ENCODE measurements at places on chromosomes 7 and 10.

DNA sequence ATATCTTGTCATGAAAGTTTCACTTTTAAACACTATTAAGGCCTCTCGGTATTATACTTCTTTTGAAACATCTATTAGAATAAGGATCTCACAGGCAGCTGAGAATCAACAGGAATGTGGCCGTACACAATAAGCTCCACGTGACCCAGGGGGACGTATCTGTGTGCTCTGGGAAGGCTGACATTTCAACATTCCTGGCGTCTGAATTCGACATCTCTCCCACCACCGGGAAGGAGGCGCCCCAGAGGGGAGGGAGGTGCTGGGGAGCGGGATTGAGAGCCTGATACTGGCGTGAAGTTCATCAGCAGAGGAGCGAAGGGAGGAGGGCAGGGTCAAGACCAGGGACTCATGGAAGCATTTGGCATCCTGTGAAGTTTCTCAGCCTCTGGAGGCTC, 401.3 kb downstream of the DNAJB6 start:
- DNase-seq, result no peak

GRCh38 chr7:69619635-69620034, 21.4 kb downstream of the AUTS2 start:
- DNase-seq, result no peak

GRCh38 chr7:101717628-101718357, 88.7 kb upstream of the MYL10 start:
- peak; percentile 30 for DNase-seq

DNA sequence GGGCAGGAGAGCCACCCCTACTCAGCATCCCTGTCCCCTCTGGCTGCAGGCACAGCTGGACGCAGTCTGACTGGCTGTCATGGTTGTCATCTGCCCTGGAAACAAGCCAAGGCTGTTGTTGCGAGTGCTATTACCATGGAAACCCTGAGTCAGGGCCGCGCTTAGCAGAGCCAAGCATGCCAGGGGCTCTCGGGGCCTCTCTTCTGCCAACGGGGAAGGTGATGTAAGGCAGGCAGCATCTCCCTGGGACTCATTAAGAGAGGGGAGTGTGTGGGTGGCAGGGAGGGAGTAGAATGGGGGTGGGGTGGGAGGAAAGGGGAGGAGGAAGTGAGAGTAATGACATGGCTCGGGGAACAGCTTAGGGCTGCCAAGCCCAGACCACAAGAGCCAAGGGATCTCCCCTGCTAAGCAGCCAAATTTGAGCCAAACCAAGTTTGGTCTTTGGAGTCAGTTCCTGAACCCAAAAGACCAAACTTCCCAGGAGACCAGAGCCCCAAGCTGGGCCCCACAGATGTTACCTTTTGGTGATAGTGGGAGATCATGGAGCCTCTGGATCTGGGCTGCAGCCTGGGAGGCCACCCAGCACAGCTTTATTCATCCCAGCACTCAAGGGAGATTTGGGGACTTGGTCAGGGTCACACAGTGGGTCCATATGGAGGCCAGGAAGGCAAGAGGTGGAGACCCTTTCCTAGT, 67.6 kb downstream of the TMEM130 start:
- peak; percentile 65 for DNase-seq

DNA sequence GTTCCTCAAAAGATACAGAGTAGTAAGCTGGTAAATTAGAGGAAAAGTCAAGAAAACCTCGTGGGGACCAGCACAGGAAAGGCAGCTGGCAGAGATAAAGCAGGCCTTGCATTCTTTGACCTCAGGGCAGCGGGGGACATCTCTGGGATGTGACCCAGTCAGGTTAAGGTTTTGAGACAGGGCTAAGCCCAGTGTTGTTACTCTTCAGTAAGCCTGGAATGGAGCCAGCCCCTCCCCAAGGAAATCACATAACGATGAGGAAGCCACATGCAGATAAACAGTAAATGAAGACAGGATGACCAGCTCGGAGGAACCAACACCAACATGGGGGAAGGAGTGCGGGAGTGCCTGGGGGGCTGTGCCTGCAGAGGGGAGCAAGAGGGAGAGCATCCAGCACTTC, 99.6 kb downstream of the JAZF1 start:
- DNase-seq, result no peak

DNA sequence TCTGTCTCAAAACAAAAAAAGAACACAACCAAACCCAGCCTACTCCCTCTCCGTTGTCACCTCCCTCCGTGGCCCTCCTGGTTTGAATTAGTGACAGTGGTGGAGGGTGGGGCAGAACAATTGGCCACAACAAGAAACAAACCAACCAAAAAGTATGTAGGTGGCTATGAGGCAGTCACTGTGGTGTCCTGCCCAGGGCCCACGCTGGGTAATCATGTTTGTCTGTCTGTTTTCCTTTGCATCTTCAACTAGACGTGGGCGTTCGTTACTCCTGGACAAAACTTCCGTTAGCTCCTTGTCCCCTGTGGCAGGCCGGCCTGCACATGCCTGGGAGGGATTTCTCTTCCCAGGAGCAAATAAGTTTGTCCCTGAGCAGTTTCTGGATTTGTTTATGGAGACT, 78.4 kb downstream of the XRCC2 start:
- no peak for DNase-seq

- DNase-seq, result no peak
Observed at GRCh38 chr10:103197174-103197573, 4.1 kb upstream of the NT5C2 start.

- DNase-seq, result no peak
Observed at GRCh38 chr7:129804890-129805719, 147.7 kb downstream of the UBE2H start.

- no peak for DNase-seq
Observed at GRCh38 chr7:50418526-50419290, 31.4 kb downstream of the FIGNL1 start.

- no peak for DNase-seq
Observed at GRCh38 chr7:119028736-119029135, 804.2 kb downstream of the ANKRD7 start.

GRCh38 chr10:11170574-11170973, 152.9 kb downstream of the CELF2 start:
- DNase-seq, result no peak

GRCh38 chr10:68787813-68788212, 39.5 kb upstream of the STOX1 start:
- DNase-seq, result no peak

- DNase-seq, result no peak
Observed at GRCh38 chr7:66558201-66558641, 70.5 kb upstream of the KCTD7 start.

DNA sequence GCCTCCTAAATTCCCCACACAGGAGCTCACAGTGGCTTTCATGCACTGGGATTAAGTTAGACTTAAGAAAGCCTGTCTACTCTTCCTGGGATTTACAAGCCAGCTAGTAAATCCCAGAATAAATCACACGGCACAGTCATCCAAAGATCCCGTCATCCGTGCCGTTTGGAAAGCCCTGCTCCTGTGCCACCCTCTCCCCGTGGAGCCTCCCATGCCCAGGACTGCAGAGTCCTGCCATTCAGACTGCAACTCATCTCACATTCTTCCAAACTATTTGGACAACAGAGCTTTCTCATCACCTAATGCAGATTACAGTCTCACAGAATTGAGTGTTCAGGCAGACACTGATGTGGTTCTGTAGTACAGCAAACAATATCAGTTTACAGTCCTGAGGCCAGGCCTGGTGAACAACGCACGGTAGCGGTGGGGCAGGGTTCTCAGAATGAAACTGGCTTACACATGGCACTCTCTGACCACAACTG, 166.5 kb downstream of the EGFR start:
- DNase-seq, result no peak

GRCh38 chr10:124522131-124522932, 60.7 kb downstream of the LHPP start:
- DNase-seq, result no peak

- DNase-seq, result no peak
Observed at GRCh38 chr7:140489026-140489359, 9.7 kb upstream of the MKRN1 start.

DNA sequence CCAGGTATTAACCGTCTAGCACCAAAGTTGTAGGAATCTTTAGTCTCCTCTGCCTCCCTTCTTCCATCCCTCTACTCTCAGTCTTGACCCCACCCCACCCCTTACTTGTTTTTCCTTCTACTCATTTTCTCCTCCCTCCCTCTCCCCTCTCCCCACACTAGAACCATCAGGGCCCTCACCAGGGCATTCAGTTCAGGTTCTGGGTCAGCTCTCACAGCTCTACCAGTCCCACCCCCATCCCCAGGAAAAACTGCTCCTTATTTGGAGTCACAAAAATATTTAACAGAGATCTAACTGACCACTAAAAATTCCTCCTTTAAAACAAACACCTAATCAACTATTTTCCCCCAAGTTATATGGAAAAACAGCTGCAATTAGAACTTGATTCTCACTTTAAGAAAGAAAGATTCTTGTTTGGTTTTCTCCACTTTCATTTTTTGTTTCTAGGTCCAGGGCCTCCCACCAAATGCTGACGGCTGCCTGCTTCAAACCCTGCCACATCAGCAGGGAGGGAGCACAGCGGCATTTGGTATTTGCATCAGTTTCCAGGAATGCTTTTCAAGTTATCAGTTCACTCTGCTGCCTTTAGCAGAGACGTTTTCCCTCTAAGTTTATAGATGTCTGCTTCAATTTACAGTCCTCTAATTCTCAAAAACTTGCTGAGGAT, 2.8 kb upstream of the COL1A2 start:
- DNase-seq, result no peak

- DNase-seq, result no peak
Observed at GRCh38 chr7:58086461-58086860, 636.5 kb downstream of the ZNF716 start.

- DNase-seq, result no peak
Observed at GRCh38 chr10:73850863-73851461, 23.4 kb downstream of the CAMK2G start.

DNA sequence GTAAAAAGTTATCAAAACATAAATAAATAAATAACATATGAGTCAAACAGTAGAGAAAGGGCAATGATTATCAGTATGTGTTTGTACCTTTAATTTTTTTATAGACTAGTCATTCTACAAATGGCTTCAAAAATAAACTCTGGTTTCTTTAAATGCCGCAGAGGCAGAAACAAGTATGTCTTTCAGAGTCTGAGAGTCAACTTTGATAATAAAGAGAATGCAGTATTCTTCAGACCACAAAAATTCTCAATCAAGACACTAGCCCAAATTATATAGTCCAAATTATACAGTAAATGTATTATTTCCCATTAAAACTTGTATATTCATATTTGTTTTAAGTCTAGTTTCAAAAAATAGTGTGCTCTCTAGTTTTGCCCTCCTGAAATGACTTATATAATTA, 1142.3 kb downstream of the NXPH1 start:
- no peak for DNase-seq

- DNase-seq, result peak; percentile 18
Observed at GRCh38 chr7:81005254-81005653, 86.4 kb upstream of the SEMA3C start.

- DNase-seq, result peak; percentile 81
Observed at GRCh38 chr7:25619963-25620799, 391.9 kb upstream of the NPVF start.

DNA sequence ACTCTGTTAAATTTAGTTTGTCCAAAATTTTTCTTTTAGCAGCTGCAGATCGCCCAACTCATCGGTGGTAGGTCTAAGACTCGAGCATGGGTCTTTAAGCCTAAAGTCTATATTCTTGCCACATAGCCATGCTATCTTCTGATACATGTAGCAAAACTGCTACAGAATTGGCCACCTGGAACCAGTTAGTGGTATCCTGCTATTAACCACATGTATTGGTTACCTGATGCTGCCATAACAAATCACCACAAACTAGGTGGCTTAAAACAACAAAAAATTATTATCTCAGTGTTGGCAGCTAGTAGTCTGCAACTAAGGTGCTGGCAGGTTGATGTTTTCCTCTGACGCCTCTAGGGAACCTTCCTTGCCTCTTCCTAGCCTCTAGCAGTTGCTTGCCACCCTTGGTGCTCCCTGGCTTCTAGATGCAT, 96.7 kb upstream of the PIK3CG start:
- no peak for DNase-seq

- DNase-seq, result no peak
Observed at GRCh38 chr10:87093632-87094372, 841 bp downstream of the GLUD1 start.

DNA sequence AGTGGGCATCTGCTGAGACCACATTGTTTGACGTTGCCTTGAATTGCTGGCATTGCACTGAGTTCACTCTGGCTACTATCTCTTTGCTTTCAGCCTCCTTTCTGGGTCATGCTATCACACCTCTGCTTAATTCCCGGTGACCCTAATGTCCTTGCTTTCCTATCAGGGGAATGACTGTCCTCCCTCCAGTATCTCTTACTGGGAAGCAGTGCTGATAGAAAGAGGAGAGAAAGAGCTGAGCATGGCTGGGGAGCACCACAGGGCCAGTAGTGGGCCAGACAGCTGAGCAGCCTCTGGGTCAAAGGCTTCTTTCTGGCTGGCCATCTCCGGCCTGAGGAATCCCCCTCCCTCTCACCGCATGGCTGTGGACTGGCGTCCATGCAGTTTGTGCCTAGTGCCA, 428.7 kb downstream of the INHBA start:
- no peak for DNase-seq

- DNase-seq, result no peak
Observed at GRCh38 chr10:34960983-34961382, 129.2 kb downstream of the CUL2 start.

DNA sequence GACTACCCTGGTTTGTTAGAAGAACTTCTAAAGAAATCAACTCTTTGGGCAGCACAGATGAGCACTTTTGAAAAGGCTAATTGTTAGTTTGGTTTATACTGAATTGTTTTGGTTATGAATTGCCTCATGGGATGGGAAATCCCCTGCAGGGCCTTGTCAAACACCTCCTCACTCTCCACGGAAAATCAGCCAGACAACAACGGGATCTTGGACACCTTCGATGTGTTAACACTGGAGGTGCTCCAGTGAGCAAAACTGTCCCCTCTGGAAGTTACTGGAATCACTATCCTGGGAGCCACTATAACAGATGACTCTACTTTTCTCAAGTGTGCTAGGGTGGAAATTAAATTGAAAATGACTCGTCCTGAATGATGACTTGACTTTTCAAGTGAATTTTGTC, 38.7 kb downstream of the CDK6 start:
- DNase-seq, result no peak

- DNase-seq, result no peak
Observed at GRCh38 chr7:133923974-133924373, 203.2 kb upstream of the LRGUK start.

DNA sequence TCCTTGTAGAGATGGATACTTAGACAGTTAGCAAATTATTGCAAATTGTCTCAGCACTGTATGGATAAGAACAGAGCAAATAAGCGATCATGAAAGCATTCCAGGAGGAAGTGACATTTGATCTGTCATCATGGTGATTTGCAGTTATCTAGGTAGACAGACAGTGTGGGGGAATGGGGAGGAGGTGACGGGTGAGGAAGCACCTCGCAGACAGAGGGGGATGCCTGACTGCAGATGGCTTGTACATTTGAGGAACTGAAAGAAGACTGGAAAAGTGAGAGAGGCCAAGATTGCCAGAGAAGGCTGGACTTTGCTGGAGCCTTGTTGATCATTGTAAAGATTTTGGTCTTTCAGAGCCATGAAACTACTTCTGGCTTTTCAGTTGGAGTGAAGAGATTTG, 318.2 kb upstream of the CELF2 start:
- no peak for DNase-seq
